ENCODE measurements at places on chromosomes 12 and 14. TPM values are rescaled to one million over a fixed set of nuclear protein-coding genes. Genes with fewer than 3 reads are reported as not detected.

GRCh38 chr12:124588751-124589267 lies 21.4 kb upstream of the NCOR2 start:
- H3K4me1 ChIP-seq = peaks cover 29% of the 10 kb centered on the region
- no peak overlapping the region for H3K27ac ChIP-seq
- no peak for DNase-seq
- no peaks in the 10 kb centered on the region for H3K36me3 ChIP-seq
- peaks cover 2% of the 10 kb centered on the region for H3K27me3 ChIP-seq

GRCh38 chr12:3131129-3131528 lies 54.0 kb downstream of the TSPAN9 start:
- H3K4me1 ChIP-seq = peaks cover 2% of the 10 kb centered on the region
- H3K27me3 ChIP-seq = peaks cover 31% of the 10 kb centered on the region
- no peak for DNase-seq
- H3K4me3 ChIP-seq = no peak overlapping the region
- no peaks in the 10 kb centered on the region for H3K36me3 ChIP-seq
- no peak overlapping the region for H3K27ac ChIP-seq

- H3K4me3 ChIP-seq = no peak overlapping the region
- H3K4me1 ChIP-seq = no peaks in the 10 kb centered on the region
- no peak for DNase-seq
- no peak overlapping the region for H3K27ac ChIP-seq
- H3K27me3 ChIP-seq = no peaks in the 10 kb centered on the region
Observed at GRCh38 chr14:54761835-54762234, 140.8 kb downstream of the GCH1 start.

DNA sequence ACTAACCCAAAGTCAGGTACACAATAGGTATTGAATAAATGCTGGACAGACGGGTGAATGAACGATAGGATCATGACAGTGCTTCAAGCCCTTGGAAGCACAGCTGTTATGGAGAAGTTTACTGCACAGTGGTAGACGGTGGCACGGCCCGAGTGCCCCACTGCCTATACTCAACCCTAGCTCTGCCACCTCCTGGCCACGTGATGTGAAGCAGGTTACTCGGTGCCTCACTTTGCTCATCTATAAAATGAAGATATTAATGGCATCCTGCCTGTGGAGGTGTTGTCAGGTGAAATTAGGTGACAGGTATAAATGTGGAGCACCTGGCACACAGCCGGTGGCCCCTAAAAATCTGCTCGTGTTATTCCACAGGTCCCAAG lies 5.8 kb downstream of the ASB2 start:
- no peaks in the 10 kb centered on the region for H3K4me1 ChIP-seq
- peaks cover 39% of the 10 kb centered on the region for H3K27me3 ChIP-seq
- no peaks in the 10 kb centered on the region for H3K36me3 ChIP-seq

DNA sequence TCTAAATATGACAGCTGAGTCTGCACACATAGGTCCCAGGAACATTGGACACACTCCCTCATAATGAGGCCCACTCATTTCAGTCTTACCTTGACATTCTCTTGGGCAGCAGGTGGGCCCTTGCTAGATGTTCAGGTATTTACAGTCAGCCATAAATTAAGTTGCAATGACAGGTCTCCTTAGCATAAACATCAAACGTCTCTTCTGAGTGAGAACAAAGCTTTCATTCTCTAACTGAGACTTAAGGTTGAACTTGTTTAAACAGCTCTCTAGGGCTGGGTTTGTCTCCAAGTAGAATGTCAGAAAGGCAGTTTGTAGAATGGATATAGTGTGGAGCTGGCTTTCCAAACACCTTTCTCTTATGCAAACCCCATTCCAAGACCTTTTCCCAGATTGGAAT lies 10.3 kb downstream of the ACVR1B start:
- no peak overlapping the region for H3K4me3 ChIP-seq
- DNase-seq = peak; percentile 48
- no peaks in the 10 kb centered on the region for H3K36me3 ChIP-seq
- H3K27ac ChIP-seq = no peak overlapping the region
- no peaks in the 10 kb centered on the region for H3K27me3 ChIP-seq

DNA sequence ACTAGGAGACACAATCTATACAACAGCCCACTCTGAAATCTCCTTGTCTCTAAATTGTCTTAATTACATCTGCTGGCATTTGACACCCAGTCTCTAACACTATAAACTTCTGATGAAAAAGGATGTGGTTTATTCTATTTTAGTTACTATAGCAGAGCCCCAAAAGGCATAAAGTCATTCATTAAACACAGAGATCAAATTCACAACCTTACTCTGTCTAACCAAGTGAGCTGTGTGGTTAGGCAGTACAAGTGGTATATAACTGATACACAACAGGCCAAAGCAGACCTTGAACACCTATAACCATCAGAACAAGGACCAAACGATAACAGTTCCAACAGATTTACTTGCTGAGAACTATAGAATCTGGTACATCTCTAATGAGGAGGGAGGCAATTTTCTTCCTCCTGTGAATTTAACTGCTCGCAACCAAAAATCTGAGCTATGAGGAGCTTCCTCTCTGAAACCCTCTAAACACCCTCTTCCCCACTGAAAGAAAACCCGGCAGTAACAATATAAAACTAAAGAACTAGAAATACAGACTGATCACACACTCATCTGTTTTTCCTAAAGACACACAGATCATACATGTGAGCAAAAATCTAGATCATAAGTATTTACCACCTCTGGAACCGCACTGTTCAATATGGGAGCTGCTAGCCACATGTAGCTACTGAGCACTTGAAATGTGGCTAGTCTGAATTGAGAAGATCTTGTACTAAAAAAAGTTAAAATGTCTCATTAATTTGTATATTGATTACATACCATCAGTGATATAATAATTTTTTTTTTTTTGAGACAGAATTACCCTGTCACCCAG lies 17.7 kb downstream of the SPPL3 start:
- peaks cover 8% of the 10 kb centered on the region for H3K4me1 ChIP-seq
- no peaks in the 10 kb centered on the region for H3K36me3 ChIP-seq
- no peaks in the 10 kb centered on the region for H3K27me3 ChIP-seq
- H3K4me3 ChIP-seq = peak overlapping the region; percentile 19

DNA sequence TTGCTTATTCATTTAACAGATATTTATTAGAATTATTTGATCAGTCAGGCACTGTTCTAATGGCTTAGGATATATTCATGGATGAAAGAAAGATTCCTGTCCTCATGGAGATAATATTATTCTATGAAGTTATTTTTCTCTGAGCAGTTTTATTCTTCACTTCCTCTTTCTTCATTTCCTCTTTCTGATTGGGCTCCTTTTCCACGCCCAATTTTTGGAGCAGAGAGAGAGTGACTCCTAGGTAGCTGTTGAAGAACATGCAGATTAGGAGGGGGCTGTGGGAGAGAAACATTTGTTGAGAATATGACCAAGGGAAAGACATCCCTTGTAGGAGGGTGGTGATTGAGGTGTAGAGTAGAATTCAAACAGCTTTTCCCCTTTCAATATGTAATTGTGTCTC lies 6.0 kb upstream of the YARS2 start:
- no peak for DNase-seq
- no peak overlapping the region for H3K4me3 ChIP-seq
- no peaks in the 10 kb centered on the region for H3K27me3 ChIP-seq

Gene TEX52
- not detected for polyA plus RNA-seq

Gene SYNDIG1L
- 0.11 TPM for polyA plus RNA-seq

DNA sequence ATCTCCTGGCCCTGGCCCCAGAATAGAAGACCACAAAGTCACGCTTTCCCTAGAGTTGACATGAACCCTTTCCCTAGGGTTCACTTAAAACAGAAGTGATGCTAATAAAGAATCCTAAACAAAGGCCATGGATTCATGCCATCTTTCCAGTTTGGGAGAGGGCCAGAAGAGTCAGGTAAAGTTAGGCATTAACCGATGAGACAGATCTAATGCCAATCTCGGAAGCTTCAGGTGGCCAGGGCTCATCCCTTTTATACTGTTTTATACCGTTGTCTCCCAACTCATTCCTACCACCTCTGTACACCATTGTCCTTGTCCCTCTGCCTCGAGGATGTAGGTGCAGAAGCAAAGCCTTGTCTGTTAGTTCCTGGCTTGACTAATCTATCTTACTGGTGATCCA lies 22.8 kb upstream of the ACTR10 start:
- no peak overlapping the region for H3K4me3 ChIP-seq
- peaks cover 4% of the 10 kb centered on the region for H3K27me3 ChIP-seq
- H3K4me1 ChIP-seq = no peaks in the 10 kb centered on the region
- no peak overlapping the region for H3K27ac ChIP-seq

Gene MAPK1IP1L
- 42.1 TPM for polyA plus RNA-seq

Gene RDH11
- 39.1 TPM for polyA plus RNA-seq

DNA sequence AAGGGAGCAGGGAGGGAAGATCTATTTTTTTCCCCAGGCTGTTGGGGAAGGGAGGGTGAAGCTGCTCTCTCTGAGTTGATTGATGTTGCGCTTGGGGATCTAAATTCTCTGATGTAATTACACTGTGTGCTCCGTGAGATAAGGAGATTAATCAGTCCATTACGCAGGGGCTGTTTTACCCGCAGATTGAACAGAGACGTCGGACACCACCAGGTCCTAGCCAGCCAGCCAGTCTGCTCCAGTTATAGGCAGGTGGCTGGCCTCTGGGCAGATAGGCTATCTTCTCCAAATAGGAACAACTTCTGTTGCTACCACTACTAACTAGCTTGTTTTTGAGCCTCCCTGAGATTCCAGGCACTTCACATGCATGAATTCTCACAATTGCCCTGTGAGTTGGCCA lies 91.1 kb downstream of the SRRM4 start:
- no peak overlapping the region for H3K4me3 ChIP-seq
- H3K27ac ChIP-seq = no peak overlapping the region
- H3K27me3 ChIP-seq = no peaks in the 10 kb centered on the region
- no peak for DNase-seq
- no peaks in the 10 kb centered on the region for H3K36me3 ChIP-seq
- no peaks in the 10 kb centered on the region for H3K4me1 ChIP-seq

GRCh38 chr14:103304706-103305105 lies 29.3 kb upstream of the EIF5 start:
- no peak for DNase-seq
- no peaks in the 10 kb centered on the region for H3K27me3 ChIP-seq
- H3K4me1 ChIP-seq = no peaks in the 10 kb centered on the region
- H3K4me3 ChIP-seq = no peak overlapping the region
- no peaks in the 10 kb centered on the region for H3K36me3 ChIP-seq

GRCh38 chr14:99879401-99880295 lies 86.4 kb downstream of the EML1 start:
- no peaks in the 10 kb centered on the region for H3K4me1 ChIP-seq
- no peak overlapping the region for H3K27ac ChIP-seq
- no peak for DNase-seq
- peaks cover 23% of the 10 kb centered on the region for H3K27me3 ChIP-seq
- no peak overlapping the region for H3K4me3 ChIP-seq
- no peaks in the 10 kb centered on the region for H3K36me3 ChIP-seq

DNA sequence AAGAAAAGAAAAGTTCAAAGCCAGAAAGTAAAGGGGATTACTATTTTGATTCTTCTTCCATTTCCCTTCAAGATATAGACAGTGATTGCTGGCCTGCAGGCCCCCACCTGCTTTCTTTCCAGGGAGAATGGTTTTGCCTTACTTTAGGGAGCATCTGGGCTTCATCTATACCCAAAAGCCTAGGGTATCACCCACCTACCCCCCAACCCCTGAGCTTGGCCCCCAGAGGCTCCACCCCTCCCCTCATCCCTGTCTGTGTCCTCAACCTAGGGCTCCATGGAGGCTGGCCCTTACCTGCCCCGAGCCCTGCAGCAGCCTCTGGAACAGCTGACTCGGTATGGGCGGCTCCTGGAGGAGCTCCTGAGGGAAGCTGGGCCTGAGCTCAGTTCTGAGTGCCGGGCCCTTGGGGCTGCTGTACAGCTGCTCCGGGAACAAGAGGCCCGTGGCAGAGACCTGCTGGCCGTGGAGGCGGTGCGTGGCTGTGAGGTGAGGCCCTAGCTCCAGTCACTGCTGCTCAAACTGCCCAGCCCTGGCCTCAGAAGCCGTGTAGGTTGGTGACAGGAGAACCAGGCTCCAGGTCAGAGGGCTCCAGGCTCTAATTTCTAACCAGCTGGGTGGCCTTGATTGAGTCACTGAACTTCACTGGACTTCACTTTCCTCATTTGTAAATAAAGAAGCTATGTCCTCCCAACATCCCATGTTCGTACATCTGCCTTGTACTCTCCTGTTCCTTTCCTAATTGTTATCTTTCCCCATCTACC lies 13.6 kb downstream of the ARHGEF40 start:
- no peaks in the 10 kb centered on the region for H3K4me1 ChIP-seq
- no peaks in the 10 kb centered on the region for H3K27me3 ChIP-seq
- H3K36me3 ChIP-seq = no peaks in the 10 kb centered on the region
- H3K4me3 ChIP-seq = no peak overlapping the region
- H3K27ac ChIP-seq = no peak overlapping the region

Gene MORN3
- 4.9 TPM for polyA plus RNA-seq

DNA sequence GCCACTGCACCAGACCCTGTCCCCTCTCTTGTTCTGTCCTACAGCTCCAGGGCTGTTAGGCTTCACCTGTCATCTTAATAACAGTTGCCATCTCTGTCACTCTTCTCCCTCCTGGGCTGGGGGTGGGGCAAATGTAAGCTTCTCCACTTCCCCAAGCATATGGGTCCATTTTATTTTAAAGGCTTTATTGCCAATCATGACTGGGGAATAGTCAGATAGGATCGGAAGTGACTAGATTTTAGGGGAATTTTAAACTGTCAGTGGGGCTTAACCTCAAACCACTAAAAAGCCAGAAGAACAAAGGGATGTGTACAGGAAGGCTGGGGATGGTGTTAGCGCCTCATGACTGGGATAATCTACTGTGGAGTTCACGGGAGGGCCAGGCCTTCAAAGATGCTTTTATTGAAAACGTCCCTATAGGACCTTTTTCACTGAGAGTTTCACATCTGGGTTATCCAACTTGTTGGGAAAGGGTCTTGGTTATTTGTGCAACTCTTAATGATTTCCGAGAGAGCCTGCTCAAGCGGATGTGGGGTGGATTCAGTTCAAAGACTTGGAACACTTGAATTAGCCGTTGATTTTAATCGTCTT lies 41.6 kb downstream of the CHST11 start:
- H3K27ac ChIP-seq = peak overlapping the region; percentile 92
- DNase-seq = no peak
- H3K27me3 ChIP-seq = no peaks in the 10 kb centered on the region
- H3K4me1 ChIP-seq = peaks cover 95% of the 10 kb centered on the region
- no peaks in the 10 kb centered on the region for H3K36me3 ChIP-seq
- H3K4me3 ChIP-seq = no peak overlapping the region

Gene JAG2
- polyA plus RNA-seq = 40.8 TPM

DNA sequence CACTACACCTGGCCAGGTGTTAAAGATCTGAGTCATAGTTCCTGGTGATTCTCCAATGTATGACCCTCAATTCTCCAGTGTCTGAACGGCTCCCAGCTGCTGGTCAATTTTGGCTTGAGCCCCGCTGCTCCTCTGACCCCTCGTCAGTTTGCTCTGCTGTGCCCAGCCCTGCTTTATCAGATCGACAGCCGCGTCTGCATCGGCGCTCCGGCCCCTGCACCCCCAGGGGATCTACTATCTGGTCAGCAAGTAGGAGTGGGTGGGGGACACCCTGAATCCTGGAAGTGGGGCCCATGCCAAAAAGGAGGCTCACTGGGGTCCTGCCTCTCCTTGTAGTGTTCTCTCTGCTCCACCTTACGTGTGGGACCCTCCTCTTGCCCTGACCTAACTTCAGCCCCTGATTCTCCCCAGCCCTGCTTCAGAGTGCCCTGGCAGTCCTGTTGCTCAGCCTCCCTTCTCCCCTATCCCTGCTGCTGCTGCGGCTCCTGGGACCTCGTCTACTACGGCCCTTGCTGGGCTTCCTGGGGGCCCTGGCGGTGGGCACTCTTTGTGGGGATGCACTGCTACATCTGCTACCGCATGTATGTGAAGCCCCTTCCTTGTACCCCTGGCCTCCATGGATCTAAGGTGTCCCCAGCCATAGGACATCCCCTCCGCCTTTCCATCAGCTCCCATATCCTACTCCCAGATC lies 5.0 kb downstream of the SLC39A5 start:
- DNase-seq = no peak
- no peak overlapping the region for H3K4me3 ChIP-seq
- H3K27ac ChIP-seq = no peak overlapping the region
- H3K27me3 ChIP-seq = no peaks in the 10 kb centered on the region
- no peaks in the 10 kb centered on the region for H3K4me1 ChIP-seq
- peaks cover 23% of the 10 kb centered on the region for H3K36me3 ChIP-seq
